ENCODE measurements at places on chromosomes 5 and 9. TPM values are rescaled to one million over a fixed set of nuclear protein-coding genes. Genes with fewer than 3 reads are reported as not detected.

GRCh38 chr9:80410106-80410505 is 838.3 kb downstream of the TLE4 start:
- DNase-seq, result no peak

- DNase-seq, result no peak
Observed at GRCh38 chr5:168317521-168318147, 26.2 kb downstream of the WWC1 start.

- no peak for DNase-seq
Observed at GRCh38 chr9:108722396-108722795, 133.4 kb downstream of the ACTL7B start.

GRCh38 chr5:143350751-143351602 is 52.5 kb downstream of the NR3C1 start:
- DNase-seq, result no peak

LCN15 gene
- total RNA-seq, result not detected

DNA sequence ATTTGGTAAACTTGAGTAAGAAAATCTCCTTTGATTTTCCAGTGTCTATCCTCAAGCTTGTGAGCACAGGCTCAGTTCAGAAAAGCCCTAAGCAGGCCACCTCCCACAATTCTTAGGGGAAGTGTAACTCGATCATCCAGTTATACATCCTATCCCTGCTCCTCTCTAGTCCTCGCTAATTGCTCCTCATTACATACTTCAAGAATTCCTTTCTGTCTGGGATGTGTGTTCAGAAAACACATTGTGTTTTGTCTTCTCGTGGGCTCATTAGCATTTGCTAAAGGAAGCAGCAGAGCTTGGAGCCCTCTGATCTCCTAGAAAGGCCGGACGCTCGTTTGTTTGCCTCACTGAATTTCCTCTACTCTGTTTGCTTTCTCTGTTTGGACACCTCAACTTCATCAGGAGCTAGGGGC is 268.2 kb upstream of the RFX3 start:
- no peak for DNase-seq

DNA sequence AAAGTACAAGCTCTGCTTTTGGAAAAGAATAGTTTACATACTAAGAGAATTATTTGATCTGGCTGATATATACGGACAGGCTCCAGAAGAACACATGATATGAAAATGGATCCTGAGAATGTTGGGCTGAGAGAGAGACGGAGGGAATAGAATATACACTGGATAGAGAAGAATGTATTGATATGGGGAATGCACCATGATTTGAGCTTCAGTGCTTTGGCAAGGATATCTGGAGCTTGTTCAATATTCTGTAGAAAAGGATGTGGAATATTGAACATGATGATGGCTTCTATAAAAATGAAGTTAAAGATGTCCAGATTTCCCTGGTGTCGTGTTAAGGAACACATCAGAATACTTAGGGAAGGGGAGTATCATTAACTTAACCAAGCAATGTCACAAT is 280.5 kb upstream of the VLDLR start:
- no peak for DNase-seq

DNA sequence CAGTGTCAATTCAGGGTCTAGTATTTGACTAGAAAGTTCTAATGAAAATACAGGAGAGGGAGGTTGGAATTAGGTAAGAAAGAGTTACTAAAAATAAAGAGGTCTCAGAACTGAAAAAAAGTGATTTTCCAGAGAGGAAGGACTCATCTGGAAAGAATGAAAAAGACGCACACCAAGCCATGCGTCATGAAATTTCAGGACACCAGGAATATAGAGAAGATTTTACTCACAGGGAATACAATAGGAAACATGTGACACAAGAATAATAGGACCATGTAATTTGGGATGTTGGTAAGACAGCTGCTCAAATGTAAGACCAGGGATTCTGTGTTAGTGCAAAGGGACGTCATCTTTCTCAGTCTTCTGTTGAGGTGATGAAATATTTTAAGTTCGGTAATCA is 224.7 kb downstream of the GDNF start:
- DNase-seq, result no peak

SCGB3A1 gene
- not detected for total RNA-seq

DMRT3 gene
- total RNA-seq, result not detected

PHF24 gene
- not detected for total RNA-seq

DNA sequence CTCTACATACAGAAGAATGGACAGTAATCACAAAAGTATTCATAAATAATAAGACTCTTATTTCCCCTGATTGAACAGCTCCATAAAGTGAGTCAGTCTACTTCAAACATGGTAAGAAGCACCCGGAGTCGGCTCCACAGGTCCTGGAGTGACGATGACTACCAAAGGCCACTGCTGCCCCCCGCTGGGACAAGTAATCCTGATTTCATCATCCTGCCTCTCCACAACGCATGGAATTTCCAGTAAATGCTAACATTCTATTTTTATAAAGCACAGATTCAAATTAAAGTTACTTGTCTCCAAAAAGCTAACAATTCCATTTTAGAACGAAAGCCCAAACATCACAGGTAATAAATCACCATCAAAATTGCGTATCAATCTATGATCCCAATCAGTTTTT is 16.2 kb downstream of the ATPSCKMT start:
- no peak for DNase-seq

DNA sequence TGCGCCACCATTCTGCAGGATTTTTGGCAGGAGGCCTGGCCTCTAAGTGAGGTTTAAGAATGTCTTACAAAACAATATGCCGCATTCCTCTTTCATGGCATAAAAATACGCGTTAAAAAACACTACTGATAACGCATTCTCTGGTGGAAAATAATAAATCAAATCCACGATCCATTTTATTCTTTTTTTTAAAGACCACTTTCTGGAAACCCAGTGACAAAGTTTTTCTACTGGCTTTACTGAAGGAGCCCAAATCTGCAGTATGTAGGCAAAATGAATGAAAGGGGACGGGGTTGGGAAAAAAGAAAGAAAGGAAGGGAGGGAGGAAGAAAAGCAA is 2.0 kb downstream of the SV2C start:
- no peak for DNase-seq

FIBCD1 gene
- not detected for total RNA-seq

PCDHA13 gene
- total RNA-seq, result not detected

DNA sequence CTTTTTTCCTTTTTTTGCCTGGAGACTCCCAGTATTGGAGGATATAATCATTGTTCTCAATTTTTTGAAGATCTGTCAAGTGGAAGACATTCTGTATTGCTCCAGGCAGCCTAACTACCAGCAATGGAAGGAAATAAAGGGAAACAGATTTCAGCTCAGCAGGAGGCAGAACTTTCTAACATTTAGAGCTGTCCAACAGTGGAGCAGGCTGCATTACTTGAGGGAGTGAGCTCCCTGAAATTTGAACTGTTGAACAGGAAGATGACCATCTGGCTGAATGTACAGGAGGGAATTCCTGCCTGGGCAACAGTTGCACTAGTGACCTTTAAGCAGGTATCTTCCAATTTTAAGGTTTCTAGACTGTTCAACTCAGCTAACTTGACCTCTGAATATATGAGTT is 1.1 kb upstream of the GAPVD1 start:
- no peak for DNase-seq

LMAN2 gene
- 116 TPM for total RNA-seq

- DNase-seq, result no peak
Observed at GRCh38 chr5:177036921-177037320, 14.4 kb downstream of the ZNF346 start.

GRCh38 chr5:80453366-80453765 is 34.5 kb upstream of the FAM151B start:
- DNase-seq, result no peak

CDKN2B gene
- total RNA-seq, result 3.7 TPM

DNA sequence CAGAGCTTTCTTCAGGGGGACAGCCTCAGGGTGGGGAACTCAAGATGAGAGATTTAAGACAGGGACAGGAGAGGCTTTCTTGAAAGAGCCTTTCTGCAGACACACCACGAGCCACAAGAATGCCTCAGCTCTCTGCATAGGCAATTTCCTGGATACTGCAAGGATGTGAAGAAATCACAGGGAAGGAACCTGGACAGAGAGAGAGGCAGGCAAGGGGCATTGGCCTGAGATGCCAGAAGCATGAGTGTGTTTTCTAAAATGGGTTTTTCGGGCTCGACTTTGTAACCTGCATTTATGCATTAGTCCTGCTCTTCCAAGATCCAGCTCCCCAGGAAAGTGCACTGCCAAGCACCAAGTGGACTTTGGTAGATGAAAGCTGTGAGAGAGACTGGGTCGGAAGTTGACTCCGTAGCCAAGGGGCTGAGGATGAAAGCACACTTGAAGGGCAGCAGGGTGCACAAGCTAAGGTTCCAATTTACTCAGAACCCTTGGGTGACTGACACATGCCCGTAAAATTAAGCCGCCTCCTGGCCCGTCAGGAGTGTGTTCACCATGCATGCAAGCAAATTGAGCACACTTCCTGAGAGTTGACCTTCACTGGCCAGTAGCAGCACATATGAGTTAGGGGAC is 90.9 kb downstream of the CFAP90 start:
- no peak for DNase-seq

ADAMTSL2 gene
- total RNA-seq, result not detected

GRCh38 chr9:113570749-113571711 is 107.5 kb downstream of the RGS3 start:
- DNase-seq, result no peak

DNA sequence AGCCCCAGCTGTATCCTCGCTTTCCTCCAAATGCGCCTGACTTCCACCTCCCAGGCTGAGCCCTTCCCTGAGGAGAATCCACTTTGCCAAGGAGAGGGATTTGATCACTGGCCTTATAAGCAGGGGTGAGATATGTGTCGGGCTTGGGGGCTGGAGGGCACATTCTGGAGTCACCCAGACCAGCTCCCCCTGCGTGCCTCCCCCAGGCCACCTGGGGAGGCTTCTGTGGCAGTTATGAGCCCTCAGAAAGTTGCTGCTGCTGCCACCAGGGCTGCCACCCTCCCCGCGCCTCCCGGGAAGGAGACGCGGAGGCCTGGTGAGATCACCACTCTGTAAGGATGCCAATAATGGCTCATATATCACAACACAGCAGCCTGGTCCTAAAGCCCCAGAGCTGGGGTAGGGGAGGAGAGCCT is 211.5 kb downstream of the PAPPA start:
- DNase-seq, result no peak

ACTBL2 gene
- not detected for total RNA-seq

DNA sequence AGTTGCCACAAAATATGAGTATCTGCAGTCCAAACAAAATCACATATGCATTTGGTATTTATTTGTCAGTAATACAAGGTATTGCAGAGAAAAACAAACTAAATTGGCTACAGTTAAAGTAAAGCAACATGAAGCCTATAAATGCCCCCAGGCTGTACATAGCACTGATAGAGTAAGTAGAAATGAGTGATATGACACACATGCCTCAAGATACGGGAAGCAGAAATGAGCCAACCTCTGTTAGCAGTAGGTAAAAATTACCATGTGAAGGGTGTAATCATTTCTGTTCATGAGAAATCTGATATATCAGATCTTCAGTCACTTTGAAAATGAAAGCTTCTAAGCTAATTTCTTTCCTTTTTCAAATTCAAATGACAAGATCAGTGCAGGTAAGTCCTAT is 131.1 kb downstream of the CHSY3 start:
- no peak for DNase-seq

DNA sequence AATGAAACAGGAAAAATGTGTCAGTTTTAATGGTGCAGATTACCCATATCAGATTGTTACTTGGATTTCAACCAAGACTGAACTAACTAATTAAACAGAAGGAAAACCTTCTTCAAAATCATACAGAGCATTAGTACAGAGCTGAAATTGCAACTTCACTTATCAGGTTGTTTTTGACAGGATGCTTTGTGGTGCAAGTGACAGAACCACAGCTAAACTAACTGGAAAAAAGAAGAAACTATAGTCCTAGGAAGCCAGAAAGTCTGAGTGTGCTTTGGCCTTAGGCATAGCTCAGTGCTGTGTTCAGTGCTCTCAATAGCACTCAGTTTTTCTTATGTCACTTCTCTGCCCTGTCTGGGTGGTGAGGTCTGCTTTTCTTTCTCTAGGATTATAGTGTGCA is 267.4 kb downstream of the CHSY3 start:
- no peak for DNase-seq

IL31RA gene
- not detected for total RNA-seq

CD180 gene
- total RNA-seq, result 15.7 TPM

DNA sequence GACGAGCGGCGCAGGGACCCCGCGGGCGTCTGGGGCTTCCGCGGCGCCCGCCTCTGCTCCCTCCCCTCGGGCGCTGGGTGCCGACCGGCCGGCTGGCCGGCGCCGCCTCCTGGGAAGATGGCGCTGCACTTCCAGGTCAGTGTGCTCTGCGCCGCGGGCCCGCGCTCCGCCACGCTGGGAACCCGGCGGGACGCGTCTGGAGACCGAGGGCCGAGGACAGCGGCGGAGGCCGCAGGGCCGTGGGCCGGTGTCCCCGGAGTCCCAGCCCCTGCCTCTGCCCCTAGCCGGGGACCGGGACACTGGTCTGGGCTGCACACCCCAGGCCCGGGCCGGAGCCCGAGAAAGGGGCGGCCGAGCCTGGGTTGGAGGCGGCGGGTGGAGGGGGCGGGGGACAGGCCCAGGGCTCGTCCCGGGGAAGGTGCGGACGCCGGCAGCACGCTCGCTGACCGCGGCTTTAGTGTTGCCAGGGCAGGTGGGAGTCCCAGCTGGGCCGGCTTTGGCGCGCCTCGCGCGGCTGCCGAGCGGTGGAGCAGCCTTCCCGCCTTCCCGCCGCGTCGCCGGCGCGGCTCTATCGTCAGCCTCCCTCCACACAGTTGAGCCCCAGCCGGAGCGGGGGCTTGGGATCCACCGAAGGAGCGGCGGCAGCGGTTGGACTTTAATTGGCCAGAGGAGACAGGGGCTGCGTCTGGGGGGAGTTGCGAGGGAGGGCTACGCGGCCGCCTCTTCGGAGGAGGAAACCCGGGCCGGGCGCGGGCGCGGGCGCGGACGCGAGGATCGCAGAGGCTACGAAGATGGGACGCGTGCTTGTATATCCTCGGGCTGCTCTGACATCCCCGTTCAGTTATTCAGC is at the start of gene RANBP17:
Gene RANBP17, plus strand, starts transcription at position 102 of the 850 bp plus-strand sequence.
- no peak for DNase-seq

DNA sequence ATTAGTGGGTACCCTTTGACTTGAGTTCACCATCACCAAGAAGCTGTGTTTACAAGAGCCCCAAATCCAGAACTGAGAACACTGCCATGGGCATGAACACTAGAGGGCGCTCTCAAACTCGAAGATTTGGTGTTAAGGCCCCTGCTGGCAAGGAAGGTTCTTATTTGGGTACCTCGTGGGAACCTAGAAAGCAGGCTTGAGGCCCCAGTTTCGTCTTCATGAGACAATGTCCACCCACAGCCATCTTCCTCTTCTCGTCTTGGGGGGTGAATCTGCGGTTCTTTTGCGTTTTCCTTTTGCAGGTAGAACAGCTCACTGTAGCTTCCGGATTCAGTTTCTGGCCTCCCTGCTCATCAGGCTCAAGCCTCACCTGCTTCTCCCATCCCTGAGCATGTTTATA is 184.0 kb downstream of the SEMA5A start:
- peak; percentile 58 for DNase-seq
